ENCODE measurements at places on chromosomes 6 and 20.

- DNase-seq = no peak
These were observed 11.4 kb upstream of the RFPL4B start for GRCh38 chr6:112335736-112336135.

- DNase-seq = no peak
These were observed 11.2 kb upstream of the GMNN start for GRCh38 chr6:24763578-24763977.

DNA sequence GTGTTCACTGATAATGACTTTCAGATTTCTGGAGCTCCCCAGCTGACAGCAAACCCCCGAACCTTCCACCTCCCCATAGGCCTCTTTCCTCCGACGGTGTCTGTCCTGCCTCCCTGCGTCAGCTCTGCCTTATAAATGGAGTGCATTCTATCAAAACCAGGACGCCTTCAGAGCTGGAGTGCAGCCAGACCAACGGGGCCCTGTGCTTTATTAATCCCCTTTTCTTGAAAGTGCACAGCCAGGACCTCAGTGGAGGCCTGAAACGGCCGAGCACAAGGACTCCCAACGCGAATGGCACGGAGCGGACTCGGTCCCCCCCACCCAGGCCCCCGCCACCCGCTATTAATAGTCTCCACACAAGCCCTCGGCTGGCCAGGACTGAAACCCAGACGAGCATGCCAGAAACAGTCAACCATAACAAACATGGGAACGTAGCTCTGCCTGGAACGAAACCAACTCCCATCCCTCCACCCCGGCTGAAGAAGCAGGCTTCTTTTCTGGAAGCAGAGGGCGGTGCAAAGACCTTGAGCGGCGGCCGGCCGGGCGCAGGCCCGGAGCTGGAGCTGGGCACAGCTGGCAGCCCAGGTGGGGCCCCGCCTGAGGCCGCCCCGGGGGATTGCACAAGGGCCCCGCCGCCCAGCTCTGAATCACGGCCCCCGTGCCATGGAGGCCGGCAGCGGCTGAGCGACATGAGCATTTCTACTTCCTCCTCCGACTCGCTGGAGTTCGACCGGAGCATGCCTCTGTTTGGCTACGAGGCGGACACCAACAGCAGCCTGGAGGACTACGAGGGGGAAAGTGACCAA is 42.3 kb upstream of the NAA20 start:
- DNase-seq = no peak

DNA sequence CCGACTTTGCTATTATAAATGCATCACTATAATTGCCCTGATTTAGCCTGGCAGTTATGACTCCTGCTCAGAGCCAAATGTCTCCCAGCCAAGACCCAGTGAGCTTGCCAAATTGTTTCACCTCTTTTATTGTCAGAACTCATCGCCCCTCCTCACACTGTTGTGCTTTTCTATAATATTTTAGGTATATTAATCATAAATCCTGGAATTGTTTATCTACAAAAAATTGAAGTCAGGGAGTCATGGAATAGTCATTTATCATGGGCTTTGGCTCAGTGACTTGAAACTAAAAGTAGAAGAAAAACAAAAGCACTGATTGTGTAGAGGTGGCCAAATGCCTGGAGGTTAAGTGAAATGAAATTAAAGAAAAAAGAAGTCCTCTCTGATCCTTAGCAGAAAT is 85.6 kb downstream of the PFDN4 start:
- DNase-seq = no peak

DNA sequence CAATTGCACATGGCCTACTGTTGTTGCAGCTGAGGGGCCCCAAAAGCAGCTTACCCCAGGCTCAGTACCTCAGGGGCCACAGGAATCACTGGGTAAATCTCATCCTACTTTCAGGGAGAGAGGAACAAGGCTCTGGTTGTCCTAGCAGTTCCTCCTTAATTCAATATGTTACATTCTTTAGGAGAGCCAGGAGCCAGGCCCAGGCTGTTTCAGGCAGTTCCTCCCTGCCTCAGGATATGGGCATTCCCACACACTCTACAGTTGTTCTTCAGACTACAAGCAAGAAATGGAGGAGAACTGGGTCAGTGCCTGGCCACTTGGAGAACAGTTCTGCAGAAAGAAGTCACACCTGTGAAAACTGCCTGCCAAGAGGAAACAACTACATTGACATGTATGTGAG is 9.6 kb upstream of the BTN3A2 start:
- DNase-seq = no peak

GRCh38 chr6:38088010-38088409 is 268.5 kb downstream of the ZFAND3 start:
- no peak for DNase-seq

- no peak for DNase-seq
These were observed 113.0 kb downstream of the CHD6 start for GRCh38 chr20:41505184-41505583.

DNA sequence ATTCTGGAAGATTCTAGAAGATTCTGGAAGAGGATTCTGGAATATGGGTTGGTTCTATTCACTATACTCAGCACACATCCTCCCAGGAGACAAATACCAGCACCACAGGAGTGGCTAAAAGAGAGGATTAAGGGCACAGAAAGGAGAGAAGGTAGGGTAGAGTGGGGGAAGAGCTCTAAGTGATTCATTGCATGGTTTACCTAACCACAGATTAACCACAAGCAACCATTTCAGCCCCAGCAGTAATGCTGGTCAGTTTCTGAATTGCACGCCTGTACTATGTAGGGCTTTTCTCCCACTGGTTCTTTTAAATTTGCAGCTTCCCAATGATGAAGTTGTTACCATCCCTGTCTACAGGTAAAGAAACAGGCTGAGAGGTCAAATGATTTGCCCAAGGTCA is 192.7 kb upstream of the PMEPA1 start:
- peak; percentile 17 for DNase-seq

GRCh38 chr6:36484736-36485135 is 41.9 kb downstream of the KCTD20 start:
- no peak for DNase-seq

DNA sequence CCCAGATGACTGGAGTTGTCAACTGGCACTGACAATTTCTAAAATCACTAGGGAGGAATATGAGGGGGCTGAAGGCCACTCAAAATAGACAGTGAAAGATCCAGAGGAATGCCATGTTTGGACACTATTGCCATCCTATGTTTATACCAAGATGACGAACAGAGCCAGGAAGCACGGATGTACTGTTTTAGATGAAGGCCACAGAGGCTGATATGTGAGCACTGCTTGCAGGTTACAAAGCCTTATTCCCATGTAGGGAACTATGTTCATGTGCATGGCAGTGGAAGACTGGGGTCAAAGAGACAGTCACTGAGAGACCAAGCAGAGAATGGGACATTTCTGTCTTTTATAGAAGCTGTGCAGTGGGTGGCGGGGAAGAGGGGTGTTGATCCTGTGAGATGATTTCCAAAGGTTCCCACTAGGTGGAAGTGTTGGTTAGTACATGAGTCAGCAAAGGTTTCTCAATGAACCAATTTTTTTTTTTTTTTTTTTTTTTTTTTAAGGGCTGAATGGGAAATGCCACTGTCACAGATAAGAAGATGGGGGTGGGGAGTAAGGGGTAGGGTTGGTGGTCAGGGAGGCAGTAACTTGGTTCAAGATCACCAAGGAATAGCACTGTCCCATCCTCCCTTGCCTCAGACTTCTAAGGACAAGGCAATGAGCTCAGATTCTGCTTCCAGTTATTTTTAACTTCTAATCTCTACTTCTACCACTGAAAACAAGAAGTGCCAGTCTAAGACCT is 46.7 kb upstream of the MOCS1 start:
- peak; percentile 31 for DNase-seq

- DNase-seq = no peak
These were observed 6.0 kb upstream of the HSF2 start for GRCh38 chr6:122393351-122393896.

DNA sequence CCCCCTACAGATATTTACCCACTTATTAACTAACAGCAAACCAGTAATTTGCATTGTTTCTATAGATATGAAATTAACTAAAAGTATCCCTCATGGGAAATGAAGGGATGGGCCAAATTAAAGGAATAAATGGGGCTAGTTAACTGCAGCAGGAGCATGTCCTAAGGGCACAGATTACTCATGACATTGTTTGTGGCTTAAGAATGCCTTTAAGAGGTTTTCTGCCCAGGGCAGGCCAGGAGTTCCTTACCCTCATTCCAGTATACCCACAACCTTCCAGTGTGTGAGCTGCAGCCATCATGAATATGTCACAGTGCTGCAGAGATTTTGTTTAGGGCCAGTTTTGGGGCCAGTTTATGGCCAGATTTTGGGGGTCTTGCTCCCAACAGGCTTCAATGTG is 1101.9 kb downstream of the PRIM2 start:
- no peak for DNase-seq
